ENCODE measurements at places on chromosomes 11 and 22.

GRCh38 chr11:74749127-74749964 is 697 bp downstream of the RNF169 start:
- DNase-seq, result peak; percentile 31

GRCh38 chr11:91239359-91239758 is 985.3 kb upstream of the FAT3 start:
- DNase-seq, result no peak

DNA sequence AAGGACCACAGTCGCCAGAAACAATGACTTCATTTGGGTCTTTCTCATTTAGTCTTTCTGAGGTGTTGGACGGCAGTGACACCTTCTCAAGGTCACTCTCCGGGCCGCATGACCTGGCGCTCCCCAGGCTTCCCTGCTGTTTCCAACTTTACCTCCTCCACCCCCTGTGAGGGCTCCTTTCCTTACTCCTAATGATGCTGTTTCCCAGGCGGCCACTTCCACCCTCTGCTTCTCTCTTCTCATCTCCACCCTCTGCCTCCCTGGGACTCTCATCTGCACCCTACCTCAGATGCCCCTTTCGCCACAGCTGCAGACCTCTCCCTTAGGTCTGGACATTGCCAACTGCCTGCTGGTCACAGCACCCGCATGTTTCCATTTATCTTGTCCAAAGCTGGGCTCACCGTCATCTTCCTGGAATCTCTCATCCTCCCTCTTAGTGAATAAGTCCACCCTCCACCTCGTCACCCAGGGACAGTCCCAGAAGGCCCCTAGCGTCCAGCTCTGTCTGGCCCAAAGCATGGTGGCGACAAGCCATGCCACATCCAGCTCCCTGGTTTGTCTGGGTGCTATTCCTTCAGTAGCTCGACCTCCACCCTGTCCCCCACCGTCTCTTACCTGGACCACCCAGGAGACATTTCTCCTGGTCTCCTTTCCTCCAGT is 113.8 kb downstream of the BUD13 start:
- DNase-seq, result no peak

- DNase-seq, result no peak
These were observed 524 bp downstream of the MS4A8 start for GRCh38 chr11:60699936-60700335.

- DNase-seq, result no peak
These were observed 40.4 kb downstream of the FLI1 start for GRCh38 chr11:128734103-128734831.

DNA sequence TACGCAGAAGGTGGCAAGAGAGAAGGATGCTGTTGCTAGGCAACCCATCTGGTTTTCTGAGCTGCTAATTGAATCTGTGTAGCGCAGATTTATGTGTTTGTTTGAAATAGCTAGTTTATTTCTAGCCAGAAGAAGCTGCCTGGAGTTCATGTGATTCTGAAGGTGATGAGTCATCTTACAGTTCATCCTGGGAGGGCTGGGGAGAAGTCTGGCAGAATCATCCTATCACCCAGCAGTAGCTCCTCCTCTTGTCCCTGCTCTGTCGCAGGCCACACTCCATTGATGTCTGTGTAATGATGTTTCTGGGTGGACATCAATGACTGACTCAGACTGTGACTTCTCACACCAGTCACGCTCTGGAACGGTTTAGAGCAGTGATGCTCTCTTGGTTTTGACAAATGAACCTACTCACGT is 4.8 kb upstream of the FBXO7 start:
- DNase-seq, result no peak

DNA sequence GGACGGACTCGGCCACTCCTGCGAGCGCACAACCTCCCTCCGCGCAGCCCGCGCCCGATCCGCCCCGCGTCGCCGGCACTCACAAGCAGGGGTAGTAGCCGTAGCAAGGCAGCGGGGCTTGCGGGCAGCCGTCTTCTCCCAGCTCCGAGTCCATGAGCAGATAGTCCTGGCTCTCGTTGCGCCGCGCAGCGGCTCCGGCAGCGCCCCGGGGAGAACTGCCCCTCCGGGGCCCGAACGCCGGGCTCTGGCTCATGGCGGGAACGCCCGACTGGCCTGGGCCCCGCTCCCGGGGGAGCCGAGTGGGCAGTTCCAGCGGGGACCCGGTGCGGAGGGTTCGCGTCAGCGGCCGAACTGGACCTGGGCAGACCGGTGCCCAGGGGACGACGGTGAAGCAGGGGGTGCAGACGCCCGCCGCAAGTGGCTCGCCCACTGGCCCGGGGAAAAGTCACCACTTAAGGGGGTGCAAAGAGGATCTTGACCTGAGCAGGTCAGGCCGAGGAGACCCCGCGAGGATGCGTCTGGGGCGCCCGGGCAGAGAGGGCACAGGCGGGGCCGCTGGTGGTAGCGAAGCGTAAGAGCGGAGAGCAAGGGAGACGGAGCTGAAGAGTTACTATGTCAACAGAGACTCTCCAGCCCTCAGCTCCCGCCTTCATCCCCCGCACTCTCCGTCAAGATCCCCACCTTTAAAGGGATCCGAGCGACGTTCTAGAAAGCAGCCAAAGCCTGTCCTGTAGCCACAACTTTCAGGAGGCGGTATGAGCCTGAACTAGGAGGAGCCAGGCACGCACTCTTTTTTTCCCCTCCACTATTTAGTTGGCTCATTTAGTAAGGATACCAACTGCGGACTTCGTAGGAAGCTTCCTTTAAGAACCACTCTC is at the start of gene TRPC6:
TRPC6 (minus strand) TSS at position 757 of the 878 bp plus-strand sequence; CDS start at position 253, 504 bp downstream.
- DNase-seq, result no peak

DNA sequence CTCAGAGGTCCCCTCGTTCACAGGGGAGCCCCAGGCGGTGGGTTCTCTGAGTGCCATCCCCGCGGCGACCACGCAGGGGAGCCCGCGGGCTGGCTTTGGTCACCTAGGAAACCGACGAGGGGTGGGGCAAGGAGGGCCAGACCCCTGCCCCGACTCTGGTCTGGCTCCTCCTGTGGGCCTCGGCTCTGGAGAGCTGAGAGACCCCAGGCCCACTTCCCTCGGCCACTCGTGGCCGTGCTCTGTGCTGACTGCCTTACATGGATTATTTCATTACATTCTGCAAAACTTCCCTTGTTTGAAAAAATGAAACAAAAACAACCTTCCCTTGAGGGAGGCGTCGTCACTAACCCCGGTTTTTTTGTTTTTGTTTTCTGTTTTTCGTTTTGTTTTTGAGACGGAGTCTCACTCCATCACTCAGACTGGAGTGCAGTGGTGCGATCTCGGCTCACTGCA is 15.1 kb upstream of the CYTH4 start:
- peak; percentile 76 for DNase-seq

DNA sequence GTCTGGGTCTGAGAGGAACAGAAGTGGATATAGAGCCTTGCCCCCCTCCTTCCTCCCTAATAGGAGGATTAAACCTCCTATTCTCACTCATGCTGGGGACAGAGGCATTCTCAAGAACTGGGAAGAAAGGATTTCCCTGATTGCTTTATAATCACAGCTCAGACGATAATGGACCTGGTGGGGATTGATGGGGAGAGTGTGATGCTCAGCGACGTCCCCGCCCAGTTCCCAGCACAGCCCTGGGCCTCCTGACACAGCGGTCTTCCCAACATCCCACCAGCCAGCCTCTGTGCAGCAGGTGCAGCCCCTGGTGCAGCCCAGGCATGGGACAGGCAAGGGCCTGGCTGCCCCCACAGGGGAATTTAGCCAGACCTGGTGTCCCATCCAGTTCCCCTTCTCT is 28.4 kb downstream of the TRIM29 start:
- no peak for DNase-seq

- DNase-seq, result no peak
These were observed 61.1 kb downstream of the ARHGAP42 start for GRCh38 chr11:100748153-100748552.

- no peak for DNase-seq
These were observed 95.3 kb upstream of the OR9G4 start for GRCh38 chr11:56843816-56844215.
